ENCODE measurements at places on chromosomes 5 and 9.

DNA sequence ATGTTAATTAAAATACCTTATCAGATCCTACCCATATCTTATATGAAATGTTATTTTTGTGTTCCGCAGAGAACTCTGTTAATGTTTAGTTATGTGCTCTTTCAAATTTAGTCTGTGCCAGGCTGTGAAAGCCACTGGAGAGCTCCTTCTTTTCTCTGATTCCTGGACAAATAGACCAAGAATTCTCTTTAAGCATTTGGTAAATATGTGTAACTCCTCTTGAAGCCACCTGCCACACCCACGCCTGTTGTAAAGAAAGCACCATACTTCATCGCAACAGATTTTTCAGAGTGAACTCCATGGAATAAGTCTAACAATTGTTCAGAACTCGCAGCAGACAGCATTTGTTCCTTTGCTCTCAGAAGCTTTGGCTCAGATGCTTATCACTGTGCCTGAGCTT, 301.1 kb downstream of the FAM170A start:
- no peak for DNase-seq

DNA sequence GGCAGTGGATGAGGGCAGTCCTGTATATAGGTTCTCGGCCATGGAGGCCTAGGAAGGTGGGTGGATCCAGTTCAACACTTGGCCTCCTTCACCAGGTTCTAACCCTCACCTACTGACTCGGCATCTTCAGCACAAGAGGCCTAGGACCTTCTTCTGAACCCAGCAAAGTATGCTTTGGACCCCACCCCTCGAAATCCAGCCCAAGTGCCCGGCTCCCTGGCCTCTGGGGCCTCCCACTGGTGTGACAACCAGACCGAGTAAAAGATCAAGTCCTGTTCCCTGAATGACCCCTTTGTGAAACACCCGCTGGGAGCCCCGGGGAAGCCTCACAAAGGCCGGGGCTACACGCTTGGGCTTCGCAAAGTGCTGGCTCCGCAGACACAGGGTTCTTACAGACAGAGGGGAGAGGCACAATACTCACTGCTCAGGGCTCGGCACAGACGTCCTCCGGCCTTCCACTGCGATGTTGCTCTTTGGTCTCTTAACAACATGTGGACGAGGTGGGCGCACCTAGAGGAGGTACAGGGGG, 47.0 kb downstream of the CRB2 start:
- DNase-seq, result peak; percentile 29

GRCh38 chr5:4514067-4514648, 626.0 kb upstream of the ADAMTS16 start:
- DNase-seq, result no peak

DNA sequence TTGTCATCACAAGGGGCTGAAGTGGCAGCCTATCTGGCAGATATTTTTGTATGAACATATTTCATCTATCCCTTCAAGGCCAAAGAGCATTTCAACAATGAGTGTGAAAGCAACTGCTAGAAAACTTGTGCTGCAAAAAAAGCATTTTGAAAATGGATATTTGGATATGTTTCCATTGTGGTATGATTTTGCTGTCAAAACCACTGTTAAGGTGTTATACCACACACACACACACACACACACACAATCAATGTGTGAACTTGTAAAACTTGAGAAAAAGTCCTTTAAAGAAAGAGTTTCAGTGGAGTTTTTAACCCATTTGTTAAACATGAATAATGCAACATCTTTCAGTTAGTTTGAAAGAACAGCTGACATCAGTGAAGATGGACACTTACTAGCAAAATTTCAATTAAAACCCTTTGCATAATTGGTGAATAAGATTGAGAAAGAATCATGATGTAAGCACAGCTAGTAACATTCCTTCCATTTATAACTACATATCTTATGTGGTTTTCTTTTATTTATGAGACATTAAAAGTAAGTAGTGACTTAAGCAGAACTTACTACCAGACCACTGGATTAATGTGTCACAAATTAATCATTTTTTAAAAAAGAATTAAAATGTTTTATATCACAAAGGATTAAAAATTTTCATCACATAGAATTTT, 182.6 kb upstream of the GNA14 start:
- DNase-seq, result no peak

- no peak for DNase-seq
Observed at GRCh38 chr5:123244458-123244857, 155.4 kb downstream of the PRDM6 start.

DNA sequence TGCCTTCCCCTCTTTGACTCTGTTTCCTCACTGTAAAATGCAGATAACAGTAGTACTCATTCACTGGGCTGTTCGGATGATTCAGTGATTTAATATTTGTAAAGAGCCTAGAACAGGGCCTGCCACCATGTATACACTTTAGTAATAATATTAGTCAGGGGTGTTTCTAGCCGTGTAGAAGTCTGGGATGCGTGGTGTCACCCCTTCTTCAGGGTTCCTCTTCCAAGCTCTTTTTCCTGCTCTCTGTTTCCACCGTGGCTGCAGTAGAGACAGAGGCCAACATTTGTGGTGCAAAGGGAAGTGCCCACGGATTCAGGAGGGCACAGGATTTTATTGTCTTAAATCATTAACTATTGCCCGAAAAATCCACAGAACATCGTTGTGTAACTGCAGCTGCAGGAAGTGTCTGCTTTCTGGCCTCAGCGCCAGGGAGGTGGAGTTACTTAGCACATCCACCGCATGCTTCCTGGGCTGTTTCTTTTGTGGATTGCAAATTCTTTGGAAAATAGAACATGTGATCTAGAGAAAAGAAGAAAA, 61.7 kb downstream of the TRIO start:
- DNase-seq, result no peak

DNA sequence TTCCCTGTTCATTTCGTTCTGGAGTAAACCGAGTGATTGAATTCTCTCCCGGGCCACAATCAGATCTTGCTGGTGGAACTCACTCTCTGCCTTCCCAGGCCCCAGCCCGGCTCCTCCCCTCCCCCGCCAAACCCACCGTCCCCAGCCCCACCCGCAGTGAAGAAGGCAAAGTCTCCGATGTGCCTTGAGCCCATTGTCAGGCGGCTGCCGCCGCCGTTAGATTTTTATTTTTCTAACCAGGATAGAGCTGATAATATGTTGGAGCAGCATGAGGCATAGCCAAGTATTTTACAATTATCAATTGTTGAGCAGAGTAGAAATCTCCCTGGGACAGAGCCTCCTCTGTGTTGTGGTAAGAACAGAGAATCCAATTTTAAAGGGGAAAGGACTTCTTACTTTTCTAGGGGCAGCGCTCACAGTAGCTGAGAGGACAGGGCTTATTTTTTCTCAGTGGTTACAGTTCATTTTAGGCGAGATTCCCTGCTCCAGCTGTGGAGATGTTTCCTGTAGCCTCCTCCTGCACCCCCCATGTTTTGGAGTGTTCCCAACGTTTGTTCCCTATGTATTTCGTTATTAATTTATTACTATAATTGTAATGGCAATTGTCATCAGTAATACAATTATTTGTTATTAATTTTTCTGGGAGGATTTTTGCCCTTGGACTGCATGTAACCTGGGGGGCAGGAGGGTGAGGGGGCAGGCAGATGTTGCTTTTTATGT, 1.3 kb downstream of the PSAT1 start:
- peak; percentile 43 for DNase-seq

All from nucleus accumbens (tissue), 56 donors.